ENCODE measurements at places on chromosomes 7 and 10.

- DNase-seq, result no peak
Measured at GRCh38 chr10:102800611-102801335, 36.4 kb downstream of the CYP17A1 start.

- DNase-seq, result no peak
Measured at GRCh38 chr10:44013981-44014380, 365.3 kb upstream of the ZNF32 start.

DNA sequence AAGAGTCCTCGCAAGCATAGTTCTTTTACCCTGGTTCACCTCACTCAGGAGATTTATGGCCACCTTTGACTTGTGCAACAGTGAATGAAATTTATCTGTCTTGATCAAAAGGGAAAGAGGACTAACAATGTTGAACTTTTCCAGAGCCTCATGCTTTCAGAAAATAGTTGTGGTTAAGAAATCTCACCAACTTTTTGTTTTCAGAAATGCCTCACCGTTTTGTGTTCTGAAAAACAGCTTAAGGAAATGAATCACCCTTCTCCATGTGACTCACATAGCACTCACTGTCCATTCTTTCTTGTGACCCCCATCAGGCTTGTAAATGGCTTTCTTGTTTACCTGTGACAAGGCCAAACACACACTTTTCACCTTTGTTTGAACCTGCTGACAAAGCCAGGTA lies 148.6 kb upstream of the FAM3C start:
- no peak for DNase-seq

DNA sequence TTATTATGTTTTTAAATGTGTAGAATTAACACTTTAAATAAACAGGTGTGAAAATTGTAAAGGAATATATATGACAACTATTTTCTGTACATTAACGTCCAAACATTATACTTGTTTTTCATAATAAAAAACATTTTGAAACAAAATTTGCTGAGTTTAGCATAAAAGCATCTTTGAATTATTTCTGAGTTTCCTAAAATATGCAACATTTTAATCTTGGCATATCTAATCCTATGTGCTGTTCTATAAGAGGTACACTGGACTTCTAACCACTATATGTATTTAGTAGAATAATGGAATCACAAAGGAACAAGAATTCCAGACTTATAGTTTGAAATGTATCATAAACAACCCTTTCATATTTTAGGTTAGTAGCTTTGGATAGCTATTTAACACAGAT lies 16.6 kb downstream of the AKAP9 start:
- DNase-seq, result no peak

DNA sequence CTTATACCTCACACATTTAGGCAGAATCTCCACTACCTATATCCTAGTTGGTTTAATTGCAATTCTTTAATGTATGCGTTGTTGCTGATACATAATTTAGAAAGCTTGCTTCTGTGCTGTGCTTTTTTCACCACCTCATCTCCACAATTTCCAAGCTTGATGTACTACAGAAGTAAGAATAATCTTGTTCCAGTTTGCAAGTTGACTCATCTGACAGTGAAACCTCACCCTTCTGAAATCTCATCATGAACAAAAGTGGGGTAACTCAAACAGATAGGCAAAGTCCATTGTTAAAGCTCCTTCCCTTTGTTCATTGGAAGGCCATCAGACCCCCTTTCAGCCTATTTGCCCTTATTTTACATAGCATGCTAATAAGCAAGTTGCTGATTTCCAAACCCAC lies 13.6 kb downstream of the EIF4EBP2 start:
- no peak for DNase-seq

GRCh38 chr7:106779877-106780276 lies 85.2 kb upstream of the PIK3CG start:
- no peak for DNase-seq

GRCh38 chr7:22252016-22252415 lies 104.9 kb downstream of the RAPGEF5 start:
- no peak for DNase-seq

- DNase-seq, result no peak
Measured at GRCh38 chr7:139358541-139359365, 941 bp upstream of the LUC7L2 start.

GRCh38 chr10:48464871-48465736 lies 139.8 kb downstream of the ARHGAP22 start:
- DNase-seq, result no peak

GRCh38 chr10:34491678-34492077 lies 323.4 kb downstream of the PARD3 start:
- no peak for DNase-seq

DNA sequence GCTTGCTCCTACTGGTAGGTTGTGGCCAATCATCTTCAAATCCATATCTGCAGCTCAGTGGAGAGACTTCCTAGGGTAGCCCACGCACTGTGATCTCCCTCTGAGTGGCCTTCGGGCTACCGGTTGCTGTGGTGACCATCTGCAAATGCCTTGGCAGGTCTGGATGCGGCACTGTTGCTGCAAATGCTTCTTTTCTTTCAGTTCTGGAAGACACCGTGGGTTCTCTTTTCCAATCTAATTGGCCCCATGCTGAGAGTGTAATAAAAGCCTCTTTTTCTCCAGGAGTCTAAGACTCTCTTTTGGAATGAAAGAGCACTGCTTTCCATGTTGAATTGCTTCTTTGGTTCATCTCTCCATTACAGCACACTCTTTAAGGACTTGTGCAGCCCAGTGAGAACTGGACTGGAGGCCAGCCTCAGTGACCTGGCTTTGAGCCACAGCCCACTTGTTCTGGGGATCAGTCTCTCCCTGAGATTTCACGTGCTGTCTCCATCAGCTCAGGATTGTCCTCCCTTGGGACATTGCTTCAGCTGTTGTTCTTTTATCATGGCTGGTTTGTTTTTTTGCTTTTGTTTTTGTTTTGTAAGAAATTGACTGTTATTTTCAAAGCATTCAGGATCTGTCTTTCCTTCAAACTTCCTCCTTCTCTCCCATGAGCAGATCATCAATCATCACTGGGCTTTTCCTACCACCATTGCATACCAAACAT lies 286.6 kb downstream of the BMPER start:
- DNase-seq, result no peak

- no peak for DNase-seq
Measured at GRCh38 chr7:50331564-50332208, 27.2 kb downstream of the IKZF1 start.

DNA sequence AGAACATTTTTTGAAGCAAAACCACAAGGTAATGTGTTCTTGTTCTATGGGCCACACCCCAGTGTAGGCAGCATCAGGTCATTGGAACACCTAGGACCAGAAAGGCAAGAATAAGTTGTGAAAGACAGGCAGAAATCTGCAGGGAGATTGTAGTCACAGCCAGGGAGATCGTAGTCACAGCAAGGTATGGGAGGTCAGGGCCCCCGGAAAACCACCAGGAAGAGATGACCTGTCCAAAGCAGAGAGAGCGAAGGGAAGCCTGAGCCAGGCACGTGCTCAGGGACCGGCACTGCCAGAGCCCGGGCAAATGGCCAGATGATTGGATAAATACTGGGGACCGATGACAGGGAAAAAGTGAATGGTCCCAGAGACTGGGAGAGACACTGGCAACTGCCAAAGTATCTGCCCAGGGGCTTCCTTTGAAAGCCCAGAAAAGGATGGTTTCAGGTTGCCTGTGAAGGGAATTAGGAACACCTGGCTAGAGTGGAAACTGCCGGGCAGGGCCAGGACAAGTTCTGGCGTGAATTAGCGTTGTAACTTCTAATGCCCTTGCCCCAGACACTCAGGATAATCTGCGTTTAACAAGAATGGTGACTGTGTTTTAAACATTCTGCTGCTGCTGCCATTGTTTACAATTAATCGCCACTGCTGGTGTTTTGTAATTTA lies 3.9 kb upstream of the NOBOX start:
- no peak for DNase-seq

GRCh38 chr7:24192691-24193090 lies 91.3 kb upstream of the NPY start:
- no peak for DNase-seq

- DNase-seq, result no peak
Measured at GRCh38 chr10:63527401-63527800, 6.2 kb downstream of the REEP3 start.

GRCh38 chr7:143239813-143240212 lies 18.0 kb downstream of the TAS2R40 start:
- no peak for DNase-seq

GRCh38 chr10:79084012-79084971 lies 15.5 kb downstream of the ZMIZ1 start:
- DNase-seq, result no peak

- DNase-seq, result no peak
Measured at GRCh38 chr10:101833466-101833865, 10.1 kb downstream of the KCNIP2 start.

- no peak for DNase-seq
Measured at GRCh38 chr7:93196336-93196735, 29.9 kb downstream of the HEPACAM2 start.

Data from GM18507 (cell line).